Testis (tissue), 5 donors: ENCODE measurements at places on chromosomes 4 and X. TPM values are rescaled to one million over a fixed set of nuclear protein-coding genes. Genes with fewer than 3 reads are reported as not detected.
A peak's percentile ranks its signal among the peaks of the same experiment; 100 is the strongest.

The CT47B1 gene
- total RNA-seq: 11.0 TPM

GRCh38 chrX:25022499-25023325 is 6.9 kb upstream of the ARX start:
- H3K27ac ChIP-seq: no peak overlapping the region
- no peaks in the 10 kb centered on the region for H3K27me3 ChIP-seq
- H3K36me3 ChIP-seq: no peaks in the 10 kb centered on the region
- H3K4me1 ChIP-seq: no peaks in the 10 kb centered on the region
- H3K4me3 ChIP-seq: no peak overlapping the region

GRCh38 chr4:81152839-81153713 is 61.9 kb downstream of the PRKG2 start:
- no peak for DNase-seq
- H3K27ac ChIP-seq: no peak overlapping the region
- H3K4me1 ChIP-seq: no peaks in the 10 kb centered on the region
- H3K4me3 ChIP-seq: no peak overlapping the region
- H3K36me3 ChIP-seq: no peaks in the 10 kb centered on the region

The FGFBP1 gene
- not detected for total RNA-seq

- H3K27me3 ChIP-seq: no peaks in the 10 kb centered on the region
- DNase-seq: peak; percentile 45
- peak overlapping the region; percentile 87 for H3K4me3 ChIP-seq
Measured at GRCh38 chr4:48341776-48342605, 662 bp downstream of the SLAIN2 start.

The SMPX gene
- not detected for total RNA-seq

GRCh38 chr4:26106776-26107175 is 192.8 kb downstream of the SMIM20 start:
- H3K36me3 ChIP-seq: no peaks in the 10 kb centered on the region
- H3K27ac ChIP-seq: no peak overlapping the region
- H3K4me3 ChIP-seq: no peak overlapping the region

- no peaks in the 10 kb centered on the region for H3K36me3 ChIP-seq
- no peak overlapping the region for H3K4me3 ChIP-seq
- no peaks in the 10 kb centered on the region for H3K4me1 ChIP-seq
- DNase-seq: no peak
Measured at GRCh38 chrX:30301208-30301607, 8.0 kb downstream of the NR0B1 start.

DNA sequence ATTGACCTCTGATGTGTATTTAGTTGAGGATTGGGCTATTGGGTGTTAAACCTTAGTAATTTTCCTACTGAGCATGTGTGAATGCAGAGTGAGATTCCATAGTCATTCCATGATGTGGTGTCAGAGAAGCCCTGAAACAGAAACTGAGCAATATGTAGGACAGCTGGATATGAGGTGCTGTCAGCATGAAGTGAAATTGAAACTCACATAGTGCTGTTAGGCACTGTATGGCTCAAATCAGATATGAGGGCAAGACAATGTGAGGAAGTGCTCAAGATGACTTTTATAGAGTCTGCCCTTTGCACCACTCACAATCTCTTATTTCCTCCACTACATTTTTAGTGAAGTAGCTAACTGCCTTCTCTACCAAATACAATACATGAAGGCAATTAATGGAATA is 188.3 kb downstream of the SH3BGRL start:
- no peak for DNase-seq
- no peaks in the 10 kb centered on the region for H3K27me3 ChIP-seq
- no peaks in the 10 kb centered on the region for H3K36me3 ChIP-seq
- no peak overlapping the region for H3K4me3 ChIP-seq
- no peak overlapping the region for H3K27ac ChIP-seq

The RAB9B gene
- total RNA-seq: 3.0 TPM

- H3K36me3 ChIP-seq: no peaks in the 10 kb centered on the region
- H3K4me1 ChIP-seq: no peaks in the 10 kb centered on the region
- no peaks in the 10 kb centered on the region for H3K27me3 ChIP-seq
- no peak overlapping the region for H3K27ac ChIP-seq
Measured at GRCh38 chr4:100466501-100466900, 51.3 kb downstream of the EMCN start.

The UGT2B17 gene
- not detected for total RNA-seq

The FGFRL1 gene
- 13.7 TPM for total RNA-seq

The ODAPH gene
- not detected for total RNA-seq

DNA sequence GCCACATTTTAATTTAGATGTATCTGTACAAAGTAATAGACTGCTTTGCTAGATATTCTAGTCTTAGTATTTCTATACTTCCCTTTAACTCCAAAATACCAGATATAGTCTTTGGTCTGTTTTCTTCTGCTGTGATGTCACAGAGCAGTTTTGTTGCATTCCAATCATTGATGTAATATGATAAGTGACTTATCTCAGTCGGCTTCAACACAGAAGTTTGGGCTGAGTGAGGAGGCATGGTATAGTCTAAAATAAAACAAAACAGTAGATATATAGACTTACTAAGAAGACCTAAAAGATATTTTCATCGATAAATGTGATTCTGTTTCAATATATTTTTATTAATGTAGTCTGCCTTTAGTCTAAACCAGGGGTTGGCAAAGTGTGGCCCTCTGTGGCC is 169.9 kb downstream of the DCK start:
- H3K36me3 ChIP-seq: no peaks in the 10 kb centered on the region
- no peak overlapping the region for H3K4me3 ChIP-seq
- H3K27me3 ChIP-seq: no peaks in the 10 kb centered on the region
- DNase-seq: no peak
- no peak overlapping the region for H3K27ac ChIP-seq

The HSFX3 gene
- 5.6 TPM for total RNA-seq

GRCh38 chr4:184898793-184899192 is 73.0 kb upstream of the ACSL1 start:
- no peak for DNase-seq
- no peak overlapping the region for H3K4me3 ChIP-seq
- no peaks in the 10 kb centered on the region for H3K27me3 ChIP-seq
- peaks cover 5% of the 10 kb centered on the region for H3K4me1 ChIP-seq
- H3K27ac ChIP-seq: no peak overlapping the region
- no peaks in the 10 kb centered on the region for H3K36me3 ChIP-seq

The FGFR3 gene
- total RNA-seq: 79.6 TPM

- no peak overlapping the region for H3K4me3 ChIP-seq
- H3K27me3 ChIP-seq: no peaks in the 10 kb centered on the region
- no peaks in the 10 kb centered on the region for H3K36me3 ChIP-seq
Measured at GRCh38 chrX:153968754-153969124, 2.9 kb downstream of the HCFC1 start.

- H3K36me3 ChIP-seq: no peaks in the 10 kb centered on the region
- no peaks in the 10 kb centered on the region for H3K27me3 ChIP-seq
- no peak overlapping the region for H3K27ac ChIP-seq
- no peak overlapping the region for H3K4me3 ChIP-seq
- DNase-seq: no peak
- no peaks in the 10 kb centered on the region for H3K4me1 ChIP-seq
Measured at GRCh38 chrX:110286106-110286505, 31.8 kb downstream of the AMMECR1 start.

The BEX3 gene
- total RNA-seq: 415 TPM

The HS6ST2 gene
- total RNA-seq: 7.6 TPM

DNA sequence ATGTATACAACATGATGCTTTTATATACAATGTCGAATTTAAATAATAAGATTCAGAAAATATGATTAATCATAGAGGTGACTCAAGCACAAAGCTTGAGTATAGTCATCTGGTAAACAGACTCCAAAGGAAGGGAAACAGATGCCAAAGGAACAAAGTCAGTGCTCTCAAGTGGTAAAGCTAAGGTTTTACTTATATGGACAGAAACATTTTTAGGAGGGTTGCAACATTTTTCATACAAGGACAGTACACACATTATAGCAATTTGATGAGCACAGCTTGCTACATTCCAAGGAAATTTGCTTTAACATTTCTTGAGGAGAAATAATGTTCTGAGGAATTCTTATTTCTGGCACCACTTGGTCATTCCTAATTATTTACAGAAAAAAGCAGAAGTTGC is 333.4 kb upstream of the AADAT start:
- no peak overlapping the region for H3K4me3 ChIP-seq
- no peak overlapping the region for H3K27ac ChIP-seq
- no peak for DNase-seq

DNA sequence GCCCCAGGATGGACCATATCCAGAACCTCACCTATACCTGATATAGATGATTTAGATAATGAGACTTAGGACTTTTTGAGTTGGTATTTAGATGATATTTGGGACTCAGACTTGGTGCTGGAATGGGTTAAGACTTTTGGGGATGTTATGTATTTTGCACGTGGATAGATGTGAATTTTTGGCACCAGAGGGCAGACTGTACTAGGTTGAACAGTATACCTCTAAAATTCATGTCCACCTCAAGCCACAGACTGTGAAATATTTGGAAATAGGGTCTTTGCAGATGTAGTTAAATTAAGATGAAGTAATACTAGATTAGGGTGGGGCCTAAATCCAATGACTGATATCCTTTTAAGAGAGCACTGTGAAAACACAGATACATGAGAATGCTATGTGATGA is 15.6 kb downstream of the RBM41 start:
- no peak overlapping the region for H3K4me3 ChIP-seq
- no peak overlapping the region for H3K27ac ChIP-seq
- H3K4me1 ChIP-seq: no peaks in the 10 kb centered on the region
- no peaks in the 10 kb centered on the region for H3K27me3 ChIP-seq
- H3K36me3 ChIP-seq: no peaks in the 10 kb centered on the region
- no peak for DNase-seq

DNA sequence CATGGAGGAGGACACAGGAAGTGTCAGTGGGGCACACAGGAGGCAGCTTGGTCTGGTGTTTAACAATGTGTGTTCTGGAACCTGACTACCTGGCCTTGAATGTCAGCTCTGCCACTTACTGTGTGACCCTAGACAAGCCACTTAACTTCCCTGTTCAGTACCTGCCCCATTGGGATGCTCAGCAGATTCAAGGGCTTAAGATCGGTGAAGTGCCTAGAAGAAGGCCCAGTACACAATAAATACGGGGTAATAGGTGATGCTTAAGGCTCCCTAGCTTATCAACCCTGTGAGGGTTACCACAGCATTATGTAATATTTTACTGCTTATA is 1.6 kb upstream of the CHIC2 start:
- H3K4me3 ChIP-seq: no peak overlapping the region
- H3K36me3 ChIP-seq: no peaks in the 10 kb centered on the region
- peak overlapping the region; percentile 100 for H3K27ac ChIP-seq
- no peaks in the 10 kb centered on the region for H3K27me3 ChIP-seq

DNA sequence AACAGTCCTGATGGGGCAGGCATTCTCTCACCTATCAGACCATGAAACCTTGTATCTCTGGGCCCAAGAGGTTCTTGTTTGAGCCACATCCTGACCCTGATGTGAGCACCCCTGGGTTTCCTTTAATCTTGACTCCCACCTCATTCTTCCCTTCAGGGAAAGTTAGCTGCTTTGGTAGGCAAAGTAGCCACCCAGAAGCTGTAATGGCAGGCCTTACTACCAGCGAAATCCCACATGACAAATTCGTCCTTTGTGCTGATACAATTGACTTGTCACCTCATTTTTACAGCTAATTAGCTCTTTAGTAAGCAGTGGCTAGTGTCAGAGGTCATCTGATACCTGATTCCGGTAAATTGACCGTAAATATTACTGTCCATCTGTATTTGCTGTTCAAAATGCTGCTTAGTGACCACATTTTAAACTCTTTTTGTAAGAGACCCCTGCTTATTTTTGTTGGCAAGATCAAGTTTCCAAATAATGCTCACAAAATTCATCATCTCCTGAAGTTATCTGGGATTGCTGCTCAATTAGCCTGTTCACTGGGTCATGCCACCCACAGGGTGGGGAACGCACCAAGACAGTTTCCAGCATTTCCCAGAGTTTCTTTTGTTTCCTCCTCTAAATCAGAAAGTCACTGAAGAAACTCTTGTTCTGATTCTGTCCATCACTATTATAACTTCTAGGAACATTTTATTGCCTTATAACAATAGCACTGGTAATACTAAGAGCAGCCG is 329.7 kb downstream of the GPAT3 start:
- no peaks in the 10 kb centered on the region for H3K27me3 ChIP-seq
- no peaks in the 10 kb centered on the region for H3K36me3 ChIP-seq
- DNase-seq: no peak
- no peak overlapping the region for H3K27ac ChIP-seq
- H3K4me3 ChIP-seq: no peak overlapping the region
- no peaks in the 10 kb centered on the region for H3K4me1 ChIP-seq

The ARHGAP6 gene
- total RNA-seq: 5.7 TPM

- no peak overlapping the region for H3K27ac ChIP-seq
- no peak overlapping the region for H3K4me3 ChIP-seq
- DNase-seq: peak; percentile 38
- no peaks in the 10 kb centered on the region for H3K4me1 ChIP-seq
Measured at GRCh38 chr4:122776916-122777315, 44.4 kb downstream of the BBS12 start.

GRCh38 chrX:13432414-13433297 is 112.8 kb upstream of the ATXN3L start:
- H3K36me3 ChIP-seq: no peaks in the 10 kb centered on the region
- DNase-seq: peak; percentile 64
- H3K27ac ChIP-seq: peak overlapping the region; percentile 11
- no peaks in the 10 kb centered on the region for H3K27me3 ChIP-seq
- no peaks in the 10 kb centered on the region for H3K4me1 ChIP-seq

The ABLIM2 gene
- total RNA-seq: 5.2 TPM

DNA sequence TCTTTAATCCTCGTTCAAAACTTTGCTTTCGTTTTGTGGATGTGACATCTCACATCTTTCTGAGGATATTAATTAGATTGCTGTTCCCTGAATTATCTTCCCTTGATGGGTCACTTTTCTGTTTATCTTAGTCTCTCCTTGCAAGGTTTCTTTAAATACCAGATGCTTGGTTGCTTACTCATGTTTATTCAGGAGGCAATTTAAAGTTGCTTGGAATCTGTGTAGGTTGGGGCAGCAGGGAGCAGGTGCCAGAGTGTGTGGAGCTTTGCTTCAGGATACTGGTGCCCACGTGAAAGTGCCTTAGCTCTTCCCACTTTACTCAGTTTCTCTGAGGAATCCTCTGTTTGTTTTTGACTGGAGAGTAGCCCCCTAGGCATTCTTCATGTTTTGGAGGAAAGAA is 24.0 kb downstream of the ANAPC4 start:
- DNase-seq: no peak
- H3K36me3 ChIP-seq: no peaks in the 10 kb centered on the region
- H3K27ac ChIP-seq: no peak overlapping the region
- H3K27me3 ChIP-seq: no peaks in the 10 kb centered on the region

DNA sequence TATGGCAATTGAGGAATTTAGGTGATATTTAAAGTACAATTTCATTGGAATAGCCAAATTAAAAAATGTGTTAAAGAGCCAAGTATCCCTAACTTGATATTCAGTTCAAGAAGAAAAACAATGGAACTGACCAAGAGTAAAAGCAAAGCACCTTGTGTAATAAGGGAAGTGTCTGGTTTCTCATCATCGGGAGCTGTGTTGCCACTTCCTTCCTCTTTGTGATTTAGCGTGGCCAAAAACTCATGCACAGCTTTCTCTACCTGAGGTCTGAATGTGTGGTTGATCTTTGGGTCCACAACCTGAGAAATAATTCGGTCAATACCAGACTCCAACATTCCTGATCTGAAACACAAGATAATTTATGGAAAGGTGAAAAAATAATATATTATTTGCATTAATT is 12.4 kb downstream of the BOD1L1 start:
- H3K4me3 ChIP-seq: no peak overlapping the region
- no peaks in the 10 kb centered on the region for H3K4me1 ChIP-seq
- no peaks in the 10 kb centered on the region for H3K36me3 ChIP-seq
- no peak overlapping the region for H3K27ac ChIP-seq
- H3K27me3 ChIP-seq: no peaks in the 10 kb centered on the region
